ENCODE measurements at places on chromosomes 2 and 18.

GRCh38 chr2:68251855-68252399 is 405 bp downstream of the PPP3R1 start:
- DNase-seq = no peak

DNA sequence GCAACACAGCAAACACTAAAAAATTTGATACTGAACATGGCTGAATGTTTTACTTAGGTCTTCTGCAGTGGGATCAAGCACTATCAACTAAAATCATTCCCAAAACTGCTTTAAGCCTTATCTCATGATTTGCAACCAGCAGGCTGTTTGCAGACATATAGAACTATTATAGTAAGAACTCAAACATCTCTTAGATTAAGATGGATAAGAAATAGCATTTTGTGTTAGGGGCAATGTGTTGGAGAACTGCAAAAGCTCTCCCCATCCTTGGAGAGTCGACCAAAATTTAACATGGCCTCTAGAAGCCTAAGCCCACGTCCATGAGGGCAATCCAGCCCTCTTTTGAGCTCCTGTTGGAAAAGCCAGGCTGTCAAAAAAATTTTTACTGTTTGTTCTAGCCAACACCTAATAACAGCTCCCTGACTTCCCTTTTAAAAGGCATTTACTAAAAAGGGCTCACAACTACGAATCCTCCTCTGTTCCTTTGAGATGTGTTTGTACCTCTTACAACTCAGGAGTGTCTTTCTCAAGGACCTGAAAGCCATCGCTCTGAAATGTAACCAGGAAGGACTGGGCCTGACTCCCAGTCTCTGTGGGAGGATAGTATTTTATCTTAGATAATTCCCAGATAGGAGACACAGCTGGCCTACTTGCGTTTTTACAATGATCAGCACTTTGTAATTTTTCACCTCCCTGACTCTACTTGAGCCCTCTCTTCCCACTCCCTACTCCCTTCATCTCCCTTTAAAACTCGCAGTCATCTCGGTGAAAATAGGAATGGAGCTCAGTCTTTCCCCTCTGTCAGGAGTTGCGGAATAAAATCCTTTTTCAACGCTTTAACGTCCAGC is 1.4 kb downstream of the KRCC1 start:
- DNase-seq = no peak

GRCh38 chr2:160156665-160157064 is 43.4 kb downstream of the ITGB6 start:
- no peak for DNase-seq

DNA sequence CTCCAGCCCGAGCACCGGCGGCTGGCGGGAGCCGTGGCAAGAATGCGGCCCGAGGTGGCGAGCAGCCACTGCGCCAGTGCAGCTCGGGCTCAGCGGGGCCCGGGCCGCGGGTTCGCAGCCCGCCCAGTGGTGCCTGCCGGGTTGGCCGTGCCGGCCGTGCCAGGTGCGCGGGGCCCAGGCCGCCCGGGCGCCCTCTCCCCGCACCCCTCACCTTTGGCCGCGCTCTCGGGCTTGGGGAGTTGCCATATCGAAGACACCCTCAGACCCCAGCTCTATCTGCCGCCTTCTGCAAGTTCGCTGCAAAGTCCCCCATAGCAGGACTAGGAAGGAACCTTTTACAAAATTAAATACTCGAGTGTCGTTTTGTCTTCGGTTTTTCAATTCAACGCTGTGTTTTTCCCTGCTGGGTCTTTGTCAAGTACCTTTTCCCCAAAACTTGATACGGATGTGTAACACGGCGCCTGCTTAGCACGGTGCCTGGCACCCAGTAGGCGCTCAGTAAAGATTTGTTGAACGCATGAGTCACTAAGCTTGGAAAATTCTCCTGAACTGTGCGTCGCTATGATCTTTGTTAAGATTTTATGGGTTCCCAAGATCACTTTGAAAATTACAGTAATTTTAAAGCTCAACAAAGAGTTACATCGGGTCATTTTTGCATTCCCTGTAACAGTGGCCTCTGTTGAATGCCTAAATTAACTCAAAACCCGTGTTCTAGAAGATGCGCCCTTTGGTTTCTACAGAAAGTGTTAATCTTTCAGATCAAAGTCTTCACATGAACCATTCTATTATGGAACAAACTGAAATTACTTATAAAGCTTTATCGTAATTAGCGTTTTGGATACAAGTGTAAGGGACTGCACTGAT is 750 bp downstream of the STRADB start:
- no peak for DNase-seq

GRCh38 chr2:65514555-65515195 is 82.3 kb upstream of the SPRED2 start:
- DNase-seq = no peak

DNA sequence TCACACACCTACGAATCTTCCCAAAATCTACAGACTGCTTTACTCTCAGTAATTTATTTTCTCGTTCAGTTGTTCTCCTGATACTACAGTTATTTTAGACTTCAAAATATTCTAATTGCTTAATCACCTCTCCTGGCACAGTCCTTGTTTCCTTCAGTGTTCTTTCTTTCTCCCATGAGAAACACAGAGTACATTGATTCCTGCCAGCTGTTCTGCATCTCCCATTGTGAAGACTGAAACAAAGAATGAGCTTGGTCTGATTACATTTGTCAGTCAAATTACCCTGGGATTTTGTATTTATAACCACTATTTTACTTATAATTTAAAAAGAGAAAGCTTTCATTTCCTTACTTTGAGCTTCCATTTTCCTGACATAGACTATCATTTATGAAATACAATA is 63.9 kb upstream of the TANK start:
- no peak for DNase-seq

DNA sequence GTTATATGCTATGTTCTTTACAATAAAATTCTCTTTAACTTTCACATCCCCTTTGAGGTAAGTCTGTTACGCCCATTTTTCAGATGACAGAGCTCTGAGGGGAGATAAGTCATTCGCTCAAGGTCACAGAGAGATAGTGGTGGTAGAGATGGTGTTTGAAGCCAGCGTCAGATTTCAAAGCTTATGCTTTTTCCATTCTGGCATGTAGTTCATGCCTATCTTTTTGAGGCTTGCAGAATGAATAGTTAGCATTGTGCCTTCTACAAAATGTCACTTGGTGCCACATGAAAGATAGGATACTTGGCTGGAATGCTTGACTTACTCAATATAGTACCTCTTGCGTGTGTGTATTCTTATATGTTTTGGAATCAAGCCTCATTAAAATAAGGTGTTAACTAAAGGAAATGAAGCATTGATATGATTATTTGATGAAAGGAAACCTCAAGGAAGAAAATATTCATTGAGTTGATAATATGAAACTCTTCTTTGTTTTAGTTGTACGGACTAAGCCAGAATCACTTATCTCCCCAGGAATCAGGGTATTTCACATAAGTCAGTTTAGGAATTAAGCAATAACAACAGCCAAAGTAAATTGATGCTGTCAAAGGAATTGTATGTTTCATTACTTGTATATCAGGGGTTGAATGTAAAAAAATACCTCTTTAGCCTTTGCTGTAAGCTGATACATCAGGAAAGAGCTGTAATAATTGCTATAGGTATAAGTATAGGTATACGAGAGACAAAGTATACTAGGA is 15.5 kb downstream of the SPATS2L start:
- no peak for DNase-seq

- no peak for DNase-seq
Measured at GRCh38 chr18:75697493-75697892, 270.0 kb upstream of the SMIM21 start.

GRCh38 chr2:122031544-122032263 is 276.3 kb downstream of the TSN start:
- DNase-seq = no peak

GRCh38 chr18:39260565-39260964 is 1695.0 kb upstream of the CELF4 start:
- no peak for DNase-seq

DNA sequence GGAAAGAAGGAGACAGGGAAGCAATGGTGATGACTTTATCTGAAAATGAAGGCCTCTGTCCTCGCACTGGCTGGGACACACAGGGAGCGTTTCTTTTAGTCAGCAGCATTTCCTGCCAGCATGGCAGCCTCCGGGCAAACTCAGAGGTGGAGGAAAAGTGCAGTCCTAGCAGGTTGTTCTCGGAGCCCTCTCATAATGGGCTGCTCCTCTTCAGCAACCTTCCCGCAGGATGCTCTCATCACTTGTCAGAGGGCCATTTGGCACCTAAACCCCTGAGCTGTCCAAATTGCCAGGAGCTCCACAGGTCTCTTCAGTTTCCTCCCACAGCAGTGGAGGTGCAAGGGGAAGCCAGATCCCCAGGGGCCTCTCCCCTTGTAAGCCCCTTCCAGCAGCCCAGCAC is 6.2 kb downstream of the STK39 start:
- no peak for DNase-seq

- DNase-seq = no peak
Measured at GRCh38 chr2:67528320-67528719, 131.2 kb downstream of the ETAA1 start.

DNA sequence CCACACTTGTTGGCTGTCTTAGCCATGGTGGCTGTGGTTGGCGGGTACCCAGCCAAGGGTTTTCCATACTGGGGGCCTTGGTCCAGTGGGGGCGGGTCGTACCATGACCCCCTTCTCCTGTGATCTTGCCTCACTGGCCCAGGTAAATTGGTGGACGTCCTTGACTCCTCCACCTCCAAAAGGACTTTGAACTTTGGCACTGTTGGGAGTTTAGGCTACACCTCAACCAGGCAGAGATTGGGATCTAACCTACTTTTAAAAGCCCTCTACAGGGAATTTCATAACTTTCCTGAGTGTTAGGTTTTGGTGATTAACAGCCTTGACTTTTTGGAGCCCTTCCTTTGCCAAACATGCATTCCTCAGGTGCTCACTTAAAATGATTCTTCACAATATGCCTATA is 106.7 kb downstream of the NEDD4L start:
- no peak for DNase-seq
